ENCODE measurements at places on chromosomes 1 and 21.

DNA sequence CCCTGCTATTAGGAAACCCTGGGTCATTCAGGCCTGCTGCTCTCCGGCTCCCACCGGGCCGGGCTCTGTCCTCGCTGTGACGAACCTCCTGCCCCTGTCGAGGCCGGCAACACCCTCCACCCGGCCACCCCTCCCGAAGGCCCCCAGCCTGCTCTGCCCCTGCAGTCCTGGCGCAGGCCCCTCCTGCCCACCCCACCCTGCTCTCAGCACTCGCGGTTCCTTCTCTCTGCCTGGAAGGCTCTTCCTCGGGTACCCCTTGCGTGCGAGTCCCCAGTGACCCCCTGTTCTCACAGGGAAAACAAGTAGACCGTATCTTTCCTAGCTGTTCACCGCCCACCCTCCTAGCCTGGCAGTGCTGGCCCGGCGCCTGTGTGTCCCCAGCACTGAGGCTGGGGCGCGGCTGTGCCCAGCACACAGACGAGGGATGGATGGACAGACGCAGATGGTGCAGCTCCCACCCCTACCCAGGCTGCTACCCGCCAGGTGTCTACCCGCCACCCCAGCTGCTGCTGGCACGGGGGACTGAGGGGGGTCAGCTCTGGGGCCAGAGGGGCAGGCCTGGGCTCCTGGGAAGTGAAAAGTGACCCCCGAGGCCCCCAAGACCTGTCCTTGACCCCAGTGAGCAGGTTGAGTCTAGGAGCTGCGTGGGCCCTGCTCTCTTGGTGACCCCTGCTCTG is 3.1 kb upstream of the VWA1 start:
- peak overlapping the region; percentile 60 for H3K27ac ChIP-seq
- no peak overlapping the region for H3K4me3 ChIP-seq
- DNase-seq, result no peak
- no peaks in the 10 kb centered on the region for H3K36me3 ChIP-seq

GRCh38 chr1:222861062-222861461 is 46.2 kb downstream of the DISP1 start:
- no peaks in the 10 kb centered on the region for H3K27me3 ChIP-seq
- peaks cover 13% of the 10 kb centered on the region for H3K4me1 ChIP-seq
- DNase-seq, result no peak
- no peak overlapping the region for H3K4me3 ChIP-seq
- H3K27ac ChIP-seq, result no peak overlapping the region

GRCh38 chr1:35211120-35211414 is 18.1 kb upstream of the SFPQ start:
- no peak overlapping the region for H3K27ac ChIP-seq
- DNase-seq, result no peak
- H3K4me1 ChIP-seq, result no peaks in the 10 kb centered on the region
- H3K4me3 ChIP-seq, result no peak overlapping the region

DNA sequence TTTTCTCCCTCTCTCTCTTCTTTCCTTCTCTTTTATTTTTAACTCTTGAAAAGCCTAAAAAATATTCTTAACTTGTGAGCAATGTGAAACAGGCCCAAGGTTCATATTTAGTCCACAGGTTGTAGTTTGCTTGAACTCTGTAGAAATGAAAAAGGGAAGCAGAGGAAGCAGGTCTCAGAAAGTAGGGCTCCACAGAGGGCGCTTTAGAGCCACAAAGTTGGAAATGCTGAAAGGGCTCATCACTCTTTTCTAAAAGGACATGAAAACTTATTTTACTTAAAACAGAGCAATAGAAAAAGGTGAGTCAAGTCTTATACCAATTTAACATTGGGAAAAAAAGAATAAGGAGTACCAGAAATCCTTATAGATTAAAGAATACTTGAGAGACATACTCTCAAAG is 247.0 kb downstream of the USP25 start:
- DNase-seq, result no peak
- H3K4me1 ChIP-seq, result peaks cover 11% of the 10 kb centered on the region
- H3K36me3 ChIP-seq, result no peaks in the 10 kb centered on the region
- no peaks in the 10 kb centered on the region for H3K27me3 ChIP-seq

DNA sequence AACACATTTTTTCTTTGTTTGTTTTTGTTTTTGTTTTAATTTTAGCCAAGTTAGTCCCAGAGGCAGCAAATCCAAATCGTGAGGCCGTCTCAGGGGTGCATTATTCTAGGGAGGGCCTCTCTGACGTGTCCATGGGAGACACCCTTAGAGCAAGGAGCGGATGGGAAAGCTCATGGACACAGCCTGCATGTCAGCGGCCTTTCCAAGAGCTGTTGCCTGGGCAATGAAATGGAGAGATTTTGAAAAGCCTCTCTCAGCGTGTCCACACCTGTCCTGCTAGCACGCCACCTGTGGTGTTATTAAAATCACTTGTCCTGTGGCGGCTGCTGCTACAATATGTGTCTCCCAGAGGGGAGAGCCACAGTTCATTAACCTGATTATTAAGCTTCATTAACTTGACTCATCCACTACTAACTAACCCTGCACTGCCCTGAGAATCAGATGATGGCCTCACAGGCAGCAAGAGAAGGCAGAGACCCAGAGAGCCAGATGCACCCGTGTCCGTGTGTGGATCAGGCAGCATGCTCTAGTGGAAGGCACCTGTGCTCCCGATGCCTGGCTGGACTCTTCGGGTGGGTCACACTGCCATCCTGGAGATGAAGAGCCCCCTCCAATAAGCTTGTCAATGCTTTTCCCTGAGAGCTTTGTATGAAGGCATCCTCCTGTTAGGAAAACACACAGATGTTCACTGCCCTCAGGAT is 133.3 kb downstream of the PGBD5 start:
- no peak for DNase-seq
- H3K27me3 ChIP-seq, result peaks cover 30% of the 10 kb centered on the region
- no peak overlapping the region for H3K27ac ChIP-seq
- H3K4me3 ChIP-seq, result no peak overlapping the region

DNA sequence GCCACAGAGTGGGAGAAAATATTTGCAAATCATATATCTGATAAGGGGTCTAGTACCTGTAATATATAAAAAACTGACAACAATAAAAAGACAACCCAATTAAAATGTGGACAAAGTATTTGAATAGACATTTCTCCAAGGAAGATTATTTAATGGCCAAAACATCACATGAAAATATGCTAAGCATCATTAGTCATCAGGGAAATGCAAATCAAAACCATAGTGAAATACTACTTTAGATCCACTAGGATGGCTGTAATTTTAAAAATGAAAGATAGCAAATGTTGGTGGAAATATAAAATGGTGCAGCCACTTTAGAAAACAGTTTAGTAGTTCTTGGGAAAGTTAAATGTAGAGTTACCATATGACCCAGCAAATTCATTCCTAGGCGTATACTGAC is 118.7 kb upstream of the KIF26B start:
- H3K27me3 ChIP-seq, result no peaks in the 10 kb centered on the region
- H3K4me3 ChIP-seq, result no peak overlapping the region
- peaks cover 1% of the 10 kb centered on the region for H3K36me3 ChIP-seq
- DNase-seq, result no peak
- no peak overlapping the region for H3K27ac ChIP-seq
- no peaks in the 10 kb centered on the region for H3K4me1 ChIP-seq
